ENCODE measurements at places on chromosomes 4 and X.

GRCh38 chr4:39255266-39255665, 72.9 kb downstream of the WDR19 start:
- peak; percentile 39 for DNase-seq

DNA sequence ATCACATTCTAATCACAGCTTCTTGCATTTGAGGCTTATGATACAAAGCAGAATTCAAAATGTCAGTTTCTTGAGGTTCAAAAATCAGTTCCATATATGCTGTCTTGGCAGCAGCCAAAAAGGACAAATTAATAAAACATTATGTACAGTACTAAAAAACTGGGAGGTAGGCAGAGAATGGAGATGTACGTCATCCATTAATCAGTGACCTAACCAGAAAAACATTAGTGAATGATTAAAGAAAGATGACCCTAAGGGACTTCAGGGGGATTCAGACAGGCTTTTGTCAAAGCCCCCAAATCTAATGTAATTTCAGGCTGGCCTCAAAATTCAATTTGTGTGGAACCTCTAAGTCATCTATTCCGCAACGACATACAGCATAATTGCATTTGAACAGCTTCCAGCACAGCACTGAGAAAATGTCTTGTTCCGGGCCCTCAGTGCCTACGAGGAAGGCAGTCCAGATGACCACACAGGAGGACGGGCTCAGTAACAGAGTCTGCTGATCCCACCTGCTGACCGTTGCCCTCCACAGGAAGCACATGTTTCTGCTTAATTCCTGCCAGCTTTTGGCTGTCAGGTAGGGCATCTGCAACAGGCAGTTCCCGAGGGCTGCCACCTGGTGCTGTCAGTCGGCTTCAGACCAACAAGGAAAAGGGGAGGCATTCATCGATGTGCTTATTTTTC, 83.8 kb upstream of the HHIP start:
- no peak for DNase-seq

GRCh38 chr4:182576601-182577289, 333.5 kb downstream of the TENM3 start:
- DNase-seq: no peak

GRCh38 chr4:52107745-52108144, 56.6 kb downstream of the SPATA18 start:
- DNase-seq: no peak

- peak; percentile 90 for DNase-seq
Measured at GRCh38 chr4:154049457-154050181, 260.7 kb upstream of the SFRP2 start.

GRCh38 chrX:33065415-33065814, 145.9 kb downstream of the DMD start:
- DNase-seq: no peak

GRCh38 chrX:39764441-39764914, 333.3 kb downstream of the BCOR start:
- DNase-seq: no peak

GRCh38 chrX:81261576-81261975, 59.7 kb downstream of the SH3BGRL start:
- peak; percentile 45 for DNase-seq

- peak; percentile 27 for DNase-seq
Measured at GRCh38 chr4:142414366-142414990, 431.6 kb downstream of the INPP4B start.

GRCh38 chr4:102546635-102547034, 45.5 kb downstream of the NFKB1 start:
- no peak for DNase-seq

GRCh38 chr4:991451-992296, 1.5 kb downstream of the SLC26A1 start:
- no peak for DNase-seq

DNA sequence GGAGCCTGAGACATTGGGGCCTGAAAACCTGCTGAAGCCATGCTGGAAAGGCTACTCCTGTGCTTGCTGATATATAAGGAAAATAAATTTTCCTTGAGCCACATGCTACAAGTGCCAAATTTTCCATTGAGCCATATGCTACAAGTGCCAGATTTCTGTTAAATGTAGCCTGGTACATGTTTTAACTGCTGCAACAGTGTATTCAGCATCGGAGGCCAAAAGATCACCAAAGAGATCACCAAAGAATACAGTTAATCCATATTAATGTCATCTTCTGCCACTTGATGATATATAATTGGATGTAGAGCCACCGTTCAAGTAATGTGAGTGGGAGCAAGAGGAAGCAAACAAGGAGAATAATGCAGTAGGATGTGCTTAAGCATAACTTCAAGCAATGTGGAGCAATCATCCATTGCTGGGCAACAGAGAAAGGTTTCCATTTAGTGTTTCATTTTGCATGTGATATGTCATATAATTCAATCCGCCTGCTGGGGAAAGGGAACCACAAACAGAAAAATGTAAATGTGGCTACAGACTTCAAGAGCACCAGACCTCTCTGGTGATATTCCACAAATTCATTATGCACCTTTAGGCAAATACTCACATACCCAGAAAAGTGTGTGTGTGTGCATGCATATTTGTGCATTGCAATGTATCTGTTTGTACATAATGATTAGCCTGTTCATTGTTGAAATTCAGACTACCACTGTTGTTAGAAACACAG, 295.9 kb downstream of the KCNIP4 start:
- no peak for DNase-seq

DNA sequence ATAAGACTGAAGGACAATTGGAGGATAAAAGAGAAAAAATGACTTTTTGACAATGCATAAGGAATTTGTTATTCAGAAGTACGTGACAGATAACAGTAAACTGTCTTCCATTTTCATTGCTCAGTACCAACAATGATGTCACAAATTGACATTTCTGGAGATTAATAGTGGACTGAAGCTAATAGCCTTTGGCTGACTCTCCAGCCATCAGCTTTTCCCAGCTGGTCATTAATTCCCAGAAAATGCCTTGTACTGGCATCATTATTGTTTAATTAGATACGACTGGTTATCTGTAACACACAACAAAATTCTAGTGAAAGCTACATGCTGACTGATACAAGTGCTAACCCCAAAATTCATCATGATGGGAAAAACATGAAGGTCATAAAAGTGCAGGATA, 147.9 kb upstream of the FGF13 start:
- peak; percentile 76 for DNase-seq

GRCh38 chr4:145736241-145736831, 56.4 kb downstream of the C4orf51 start:
- peak; percentile 76 for DNase-seq

GRCh38 chrX:132520792-132521191, 32.0 kb upstream of the MBNL3 start:
- no peak for DNase-seq

DNA sequence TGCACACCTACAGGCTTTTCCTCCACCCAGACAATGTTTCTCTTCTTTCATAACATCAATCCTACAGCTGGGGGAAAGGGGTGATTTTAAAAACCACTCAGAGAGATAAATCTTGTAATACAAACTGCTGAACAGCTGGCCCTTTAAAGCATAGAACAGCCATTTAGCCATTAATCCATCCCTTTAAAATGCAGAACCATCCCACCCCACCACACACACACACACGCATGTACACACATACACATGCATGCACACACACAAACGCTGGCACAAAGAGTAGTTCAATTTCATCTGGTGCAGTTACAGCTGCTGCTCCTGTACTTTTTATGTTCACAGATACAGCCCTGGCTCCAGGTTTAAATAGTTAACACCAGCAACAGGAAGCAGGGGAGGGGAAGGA, 426.1 kb downstream of the MID1IP1 start:
- DNase-seq: no peak

DNA sequence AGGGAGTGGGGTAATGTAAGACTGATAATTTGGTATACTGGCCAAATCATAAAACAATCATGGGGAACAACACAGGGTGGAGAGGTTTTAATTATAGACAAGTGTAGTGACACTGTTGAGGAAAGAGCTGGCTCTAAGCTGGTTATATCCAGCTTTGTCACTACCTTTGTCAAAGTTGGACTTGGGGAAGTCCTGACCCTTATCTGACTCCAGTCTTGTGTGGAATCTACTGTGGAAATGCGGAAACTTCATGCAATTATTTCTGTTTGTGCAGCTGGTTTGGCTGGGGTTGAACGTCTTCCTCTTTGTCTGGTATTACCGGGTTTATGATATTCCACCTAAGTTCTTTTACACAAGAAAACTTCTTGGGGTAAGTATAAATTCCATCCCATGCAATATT, 2.0 kb downstream of the CYBB start:
- DNase-seq: no peak

DNA sequence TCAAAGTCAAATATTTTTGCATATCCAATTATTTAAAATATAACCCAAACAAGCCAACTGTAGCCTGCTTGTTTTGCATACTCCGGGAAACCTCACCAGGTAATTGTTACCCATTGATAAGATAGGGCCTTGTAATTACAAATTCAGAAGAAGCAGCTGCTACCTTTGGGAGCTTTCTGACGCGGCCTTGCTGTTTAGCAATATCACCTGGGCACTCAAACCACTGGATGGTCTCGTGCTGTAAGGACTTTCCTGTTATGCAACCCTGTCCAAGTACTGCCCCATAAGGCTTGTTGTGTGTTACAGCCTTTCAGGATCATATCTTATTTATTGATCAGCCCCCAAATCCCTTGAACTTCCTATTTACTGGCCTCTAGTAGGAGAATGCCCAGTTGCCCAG, 52.1 kb downstream of the HS3ST1 start:
- DNase-seq: no peak

GRCh38 chrX:20857746-20858145, 516.5 kb upstream of the CNKSR2 start:
- DNase-seq: peak; percentile 12

DNA sequence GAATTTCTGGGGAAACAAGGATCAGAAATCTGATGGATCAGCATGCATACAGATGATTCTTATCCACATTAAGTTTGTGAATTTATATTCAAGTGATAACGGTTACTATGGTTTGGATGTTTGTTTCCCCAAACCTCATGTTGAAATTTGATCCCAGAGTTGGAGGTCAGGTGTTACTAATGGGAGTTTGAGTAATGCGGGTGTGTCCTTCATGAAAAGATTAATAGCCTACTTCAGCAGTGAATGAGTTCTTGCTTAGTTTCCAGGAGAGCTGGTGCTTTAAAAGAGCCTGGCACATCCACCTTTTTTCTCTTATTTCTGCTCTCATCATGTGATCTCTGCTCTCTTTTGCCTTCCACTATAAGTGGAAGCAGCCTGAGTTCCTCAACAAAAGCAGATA, 712.4 kb downstream of the IL1RAPL1 start:
- no peak for DNase-seq
